ENCODE measurements at places on chromosomes 3 and 15. TPM values are rescaled to one million over a fixed set of nuclear protein-coding genes. Genes with fewer than 3 reads are reported as not detected.

Gene DET1
- total RNA-seq = 3.8 TPM

Gene SCG3
- total RNA-seq = not detected

Gene HTR3E
- not detected for total RNA-seq

Gene ABHD6
- 8.5 TPM for total RNA-seq

Gene B3GNT5
- total RNA-seq = 5.5 TPM

Gene PDIA3
- 256 TPM for total RNA-seq

Gene EPB42
- not detected for total RNA-seq

Gene SLC35G2
- 11.4 TPM for total RNA-seq

Gene ATP13A3
- 647 TPM for total RNA-seq

Gene SPTSSB
- 0.44 TPM for total RNA-seq

Gene ACAD11
- 69.9 TPM for total RNA-seq

Gene CNTN3
- total RNA-seq = 3.4 TPM

Gene FSTL1
- 849 TPM for total RNA-seq

Gene FETUB
- total RNA-seq = not detected

Gene TMEM158
- 5.4 TPM for total RNA-seq

Gene OPA1
- total RNA-seq = 69.9 TPM

Gene GOLGA8G
- not detected for total RNA-seq

Gene PIGZ
- 5.4 TPM for total RNA-seq

Gene C3orf62
- 1.1 TPM for total RNA-seq

Gene CRYGS
- 1.1 TPM for total RNA-seq

Gene KLHL40
- not detected for total RNA-seq

Gene FBXL2
- total RNA-seq = 12.9 TPM

Gene SSR3
- total RNA-seq = 264 TPM

Gene CFAP20DC
- 1.1 TPM for total RNA-seq

Gene SQOR
- 127 TPM for total RNA-seq

Gene ATP8B4
- total RNA-seq = 0.75 TPM

Gene UROC1
- total RNA-seq = not detected

Data from aortic smooth muscle cell (primary cell).